ENCODE measurements at places on chromosomes 2 and 18. TPM values are rescaled to one million over a fixed set of nuclear protein-coding genes. Genes with fewer than 3 reads are reported as not detected.

DNA sequence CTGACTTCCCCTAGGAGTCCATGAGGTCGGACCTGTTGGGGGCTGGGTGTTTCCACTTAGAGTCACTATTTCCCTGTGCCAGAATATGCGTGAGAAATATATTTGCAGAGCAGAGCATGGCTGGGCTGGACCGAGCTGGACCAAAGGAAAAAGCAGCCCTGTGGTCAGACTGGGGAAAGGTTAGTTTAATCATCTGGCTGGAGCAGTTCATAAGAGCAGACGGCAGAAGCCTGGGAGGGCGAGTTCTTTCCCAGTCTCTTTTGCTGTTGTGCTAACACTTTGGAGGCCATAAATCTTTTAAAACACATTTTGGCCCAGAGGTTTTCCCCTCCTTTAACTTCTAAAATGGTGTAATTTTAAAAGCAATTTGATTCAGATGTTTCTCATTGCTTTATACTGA lies 66.5 kb downstream of the GLI2 start:
- DNase-seq: no peak

DNA sequence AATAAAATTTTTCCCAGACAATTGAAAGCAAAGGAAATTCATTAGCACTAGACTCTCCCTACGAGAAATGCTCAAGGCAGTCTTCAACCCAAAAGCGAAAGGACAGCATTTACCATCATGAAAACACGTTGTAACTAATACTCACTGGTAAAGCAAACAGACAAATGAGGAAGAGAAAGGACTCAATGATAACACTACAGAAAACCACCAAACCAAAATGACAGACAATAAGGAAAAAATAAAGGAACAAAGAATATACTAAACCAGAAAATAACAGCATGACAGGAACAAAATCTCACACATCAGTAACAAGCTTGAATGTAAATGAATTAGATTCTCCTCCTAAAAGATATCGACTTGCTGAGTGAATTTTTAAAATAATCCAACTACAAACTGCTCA lies 190.7 kb downstream of the NOL4 start:
- no peak for DNase-seq

GRCh38 chr18:29250259-29250658 lies 1073.3 kb upstream of the CDH2 start:
- DNase-seq: no peak

DNA sequence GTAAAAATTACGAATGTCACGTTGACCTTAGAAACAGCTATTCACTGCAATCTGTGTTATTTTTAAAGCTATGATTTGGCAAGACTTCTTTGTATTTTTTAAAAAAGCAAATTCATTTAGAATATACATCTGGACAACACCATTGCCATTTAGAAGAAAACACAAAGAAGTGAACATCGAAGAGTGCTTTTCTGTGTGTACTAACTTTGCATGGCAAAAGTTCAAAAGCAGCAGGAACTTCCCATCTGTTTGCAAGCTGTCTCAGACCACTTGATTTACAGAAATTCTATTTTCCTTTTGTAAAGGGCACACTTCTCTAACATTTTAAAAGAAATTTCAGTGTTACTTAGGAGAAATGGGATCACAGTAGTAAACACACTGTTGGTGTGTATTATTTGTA lies 145.9 kb downstream of the CALCRL start:
- DNase-seq: no peak

GRCh38 chr2:201152999-201153815 lies 29.7 kb upstream of the CASP10 start:
- DNase-seq: no peak

- DNase-seq: no peak
Observed at GRCh38 chr2:234454433-234454832, 42.4 kb downstream of the ARL4C start.

- no peak for DNase-seq
Observed at GRCh38 chr18:25825056-25825455, 265.4 kb downstream of the SS18 start.

DNA sequence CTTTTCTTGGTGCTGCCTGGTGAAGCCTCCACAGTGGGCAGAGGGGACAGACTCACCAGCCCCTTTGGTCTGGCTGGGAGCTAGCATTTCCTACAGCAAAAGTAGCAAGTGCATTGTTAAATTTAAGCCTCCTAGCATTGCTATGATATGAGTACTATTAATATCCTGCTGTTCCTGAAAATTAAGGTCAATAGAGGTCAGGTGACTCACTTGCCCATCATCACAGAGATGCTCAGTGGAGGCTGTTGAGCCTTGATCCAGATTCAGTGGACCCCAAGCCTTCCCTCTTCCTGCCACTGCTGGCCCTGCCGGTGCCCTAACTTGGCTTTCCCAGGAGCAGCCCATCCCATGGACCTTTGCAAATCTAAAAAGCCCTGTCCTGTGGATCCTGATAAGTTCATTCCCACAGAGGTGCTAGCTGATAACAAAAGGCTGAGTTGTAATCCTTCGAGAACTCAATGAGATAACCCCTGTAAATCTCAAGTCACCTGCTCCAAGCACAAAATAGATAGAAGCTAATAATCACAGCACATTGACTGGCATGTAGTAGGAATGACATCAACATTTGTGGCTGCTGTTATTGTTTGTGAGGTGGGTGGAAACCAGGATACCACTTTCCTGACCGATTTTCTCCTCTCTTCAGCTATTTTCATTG lies 84.4 kb downstream of the THNSL2 start:
- DNase-seq: no peak

GRCh38 chr2:180474716-180475115 lies 467.6 kb upstream of the CWC22 start:
- DNase-seq: no peak

- DNase-seq: no peak
Observed at GRCh38 chr2:230075988-230076631, 7.4 kb upstream of the SLC16A14 start.

DNA sequence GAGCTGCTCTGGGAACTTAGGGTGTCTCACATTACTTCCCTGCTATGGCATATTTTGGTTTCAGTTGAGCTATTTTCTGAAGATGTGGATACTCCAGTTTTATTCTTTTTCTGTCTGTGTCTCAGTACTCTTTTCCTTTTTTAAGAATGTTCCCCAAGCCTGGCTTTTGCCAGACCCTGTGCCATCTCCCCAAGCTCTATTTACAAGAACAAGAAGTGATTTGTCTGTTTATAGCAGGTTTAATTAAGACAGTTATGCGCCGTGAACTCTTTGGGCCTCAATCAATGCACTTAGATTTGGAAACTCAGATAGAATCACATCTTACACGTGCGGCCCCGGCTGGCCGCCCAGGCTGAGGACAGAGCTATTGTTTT lies 8.9 kb upstream of the SATB2 start:
- DNase-seq: no peak

DNA sequence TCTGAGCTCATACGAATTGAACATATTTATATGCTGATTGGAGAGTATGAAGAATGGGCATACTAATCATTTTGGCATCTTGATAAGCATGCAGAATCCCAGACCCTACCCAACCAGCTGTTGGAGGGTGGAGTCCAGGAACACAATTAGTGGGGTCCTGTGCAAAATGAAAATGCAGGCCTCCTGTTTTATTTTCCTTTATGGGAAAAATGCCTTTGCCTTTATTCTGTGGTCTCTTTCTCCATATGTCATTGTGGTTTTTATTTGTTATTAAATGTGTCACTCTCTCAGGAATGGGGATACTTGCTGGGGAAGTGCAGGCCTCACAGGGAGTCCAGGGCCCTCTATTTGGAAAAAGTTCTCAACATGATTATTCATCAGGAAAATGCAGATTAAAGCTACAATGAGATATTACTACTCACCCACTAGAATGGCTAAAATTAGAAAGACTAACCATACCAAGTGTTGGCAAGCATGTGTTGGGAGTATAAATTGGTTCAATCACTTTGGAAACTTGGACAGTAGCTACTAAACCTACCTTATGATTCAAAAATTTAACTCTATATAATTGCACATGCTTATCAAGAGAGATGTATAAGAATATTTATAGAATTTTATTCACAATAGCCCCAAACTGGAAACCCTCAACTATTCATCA lies 223.1 kb upstream of the FBXO11 start:
- DNase-seq: no peak

DNA sequence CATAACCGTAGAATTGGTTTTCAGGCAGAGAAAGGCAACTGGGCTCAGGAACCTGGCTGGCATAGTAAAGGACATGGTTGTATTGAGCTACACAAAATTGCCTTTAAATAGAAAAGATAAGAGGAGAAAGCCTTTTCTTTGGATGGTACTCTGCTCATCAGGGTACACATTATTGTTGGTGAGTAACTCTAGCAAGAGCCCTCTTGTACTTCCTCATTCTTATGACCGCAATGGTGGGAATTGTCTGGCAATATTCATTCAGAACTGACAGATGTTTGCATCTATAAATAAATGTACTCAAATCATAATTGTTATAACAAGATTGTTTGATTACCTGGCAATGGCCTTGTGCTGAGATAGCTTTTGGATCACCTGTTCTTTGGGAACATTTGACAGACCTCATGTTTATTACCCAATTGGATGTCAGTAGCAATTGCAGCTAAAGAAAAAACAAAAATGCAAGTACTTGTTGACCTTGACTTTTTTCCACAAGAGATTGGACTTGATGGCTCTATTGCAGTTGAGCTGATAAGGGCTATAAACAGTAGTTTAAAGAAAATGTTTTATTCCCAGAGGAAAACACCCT lies 43.9 kb downstream of the MEIS1 start:
- DNase-seq: no peak

GRCh38 chr2:64657411-64657810 lies 3.7 kb upstream of the SERTAD2 start:
- DNase-seq: no peak

DNA sequence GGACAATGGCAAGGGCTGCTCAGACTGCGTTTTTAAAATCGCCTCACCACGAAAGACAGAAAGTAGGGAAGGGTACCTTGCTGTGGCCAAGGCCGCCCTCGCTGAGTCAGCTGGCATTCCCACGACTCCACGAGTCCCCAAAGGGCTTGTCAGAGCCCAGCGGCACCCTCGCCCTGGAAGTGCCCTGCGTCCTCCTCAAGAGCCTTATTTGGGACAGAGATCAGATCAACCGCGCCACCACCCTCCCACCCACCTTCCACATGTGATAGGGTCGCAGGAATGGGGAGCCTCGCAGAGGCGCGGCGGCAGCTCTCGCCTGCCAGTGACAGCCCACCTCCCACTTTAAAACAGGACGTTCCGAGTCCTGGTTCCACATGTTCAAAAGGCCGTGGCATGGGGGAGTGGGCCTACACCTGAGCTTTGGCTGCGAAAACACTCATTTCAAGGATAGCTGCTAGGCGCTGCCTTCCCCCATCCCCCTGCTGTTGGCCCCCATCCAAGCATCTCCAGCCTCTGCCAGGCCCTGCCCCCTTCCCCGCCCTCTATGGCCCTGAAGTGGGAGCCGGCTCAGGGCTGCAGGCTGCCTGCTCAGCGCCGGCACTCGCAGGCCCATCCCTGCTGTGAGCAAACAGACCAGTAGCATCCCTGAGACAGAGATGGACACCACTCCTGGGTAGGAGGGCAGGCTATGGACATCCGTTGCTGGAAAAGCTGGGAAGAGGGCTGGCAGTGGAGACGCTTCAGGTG lies 38.1 kb upstream of the ARHGEF4 start:
- DNase-seq: no peak

DNA sequence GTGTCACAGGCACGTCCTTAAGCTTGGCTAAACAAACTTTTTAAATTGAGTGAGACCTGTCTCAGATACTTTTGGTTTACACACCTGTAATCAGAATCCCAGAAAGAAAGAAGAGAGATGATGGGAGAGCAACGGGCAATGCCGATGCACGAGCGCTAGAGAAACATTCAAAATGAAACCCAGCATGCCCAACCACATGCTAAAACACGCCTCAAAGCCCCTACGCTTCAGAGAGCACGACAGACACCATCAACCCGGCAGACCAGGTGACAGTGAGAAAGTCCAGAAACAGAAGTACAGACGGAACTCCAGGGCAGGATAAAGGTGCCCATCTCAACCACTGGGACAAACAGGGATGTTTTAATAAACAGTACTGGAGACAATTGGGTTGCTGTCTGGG lies 85.5 kb downstream of the HDAC4 start:
- no peak for DNase-seq

DNA sequence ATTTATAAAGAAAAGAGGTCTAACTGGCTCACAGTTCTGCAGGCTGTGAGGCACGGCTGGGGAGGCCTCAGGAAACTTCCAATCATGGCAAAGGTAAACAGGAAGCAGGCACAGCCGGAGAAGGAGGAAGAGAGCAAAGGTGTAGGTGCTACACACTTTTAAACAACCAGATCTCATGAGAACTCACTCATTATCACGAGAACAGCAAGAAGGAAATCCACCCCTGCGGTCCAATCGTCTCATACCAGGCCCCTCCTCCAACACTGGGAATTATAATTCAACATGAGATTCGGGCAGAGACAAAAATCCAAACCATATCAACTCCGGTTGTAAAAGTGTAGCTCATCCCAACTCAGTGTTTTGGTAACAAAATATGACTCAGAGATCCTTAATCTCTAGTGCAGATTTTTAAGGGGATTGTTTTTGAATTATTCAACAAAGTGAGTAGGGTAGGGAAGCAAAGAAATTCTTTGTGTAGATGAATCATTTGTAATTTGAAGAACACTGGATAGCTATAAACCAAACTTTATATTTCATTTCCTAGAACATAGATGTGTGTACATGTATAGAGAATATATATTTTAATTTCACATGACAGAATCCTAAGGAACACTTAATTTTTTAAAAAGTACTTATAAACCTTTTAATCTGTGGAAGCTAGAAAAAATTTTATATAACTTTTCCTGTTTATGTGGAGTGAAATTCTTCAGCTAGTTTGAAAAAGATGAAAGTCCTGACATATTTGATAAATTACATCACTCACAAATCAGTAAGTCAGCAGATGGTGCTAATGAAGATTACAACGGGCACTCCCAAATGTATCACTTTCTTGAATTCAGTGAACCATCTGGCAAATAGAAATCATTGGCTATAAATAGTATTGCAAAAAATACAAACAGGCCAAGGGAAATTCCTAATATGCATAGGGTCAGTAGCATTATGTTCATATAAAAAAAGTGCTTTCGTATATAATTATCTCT lies 130.1 kb downstream of the OLA1 start:
- DNase-seq: no peak

- no peak for DNase-seq
Observed at GRCh38 chr2:42238644-42239288, 69.6 kb downstream of the EML4 start.

GRCh38 chr2:106124905-106125549 lies 69.1 kb downstream of the UXS1 start:
- no peak for DNase-seq

DNA sequence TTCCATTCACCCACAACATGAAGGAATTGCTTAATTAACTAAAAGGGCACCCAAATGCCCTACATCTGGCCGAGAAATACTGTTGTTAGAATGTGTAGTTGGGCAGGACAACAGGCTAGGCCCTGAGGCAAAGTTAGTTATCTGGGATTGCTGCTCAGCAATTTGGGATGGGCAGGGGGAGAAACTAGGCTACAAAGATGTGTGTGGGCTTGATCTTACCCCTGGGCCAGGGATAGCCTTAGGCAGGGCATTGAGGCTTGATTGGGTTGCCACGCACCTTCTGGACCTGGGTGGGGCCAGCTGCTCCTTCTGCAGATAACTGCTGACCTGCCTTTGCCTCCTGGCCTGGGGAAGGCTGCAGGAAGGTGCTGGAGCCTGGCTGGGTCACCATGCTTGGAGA lies 9.4 kb downstream of the IL18RAP start:
- no peak for DNase-seq

The LYG2 gene
- total RNA-seq: not detected

The CYP27A1 gene
- total RNA-seq: 28.6 TPM

The WNT10A gene
- 2.2 TPM for total RNA-seq

All from epithelial cell of proximal tubule (primary cell).